Skeletal muscle cell (primary cell): ENCODE measurements at places on chromosomes 2 and 18.

- DNase-seq, result peak; percentile 71
Observed at GRCh38 chr2:45930396-45930792, 278.9 kb downstream of the PRKCE start.

DNA sequence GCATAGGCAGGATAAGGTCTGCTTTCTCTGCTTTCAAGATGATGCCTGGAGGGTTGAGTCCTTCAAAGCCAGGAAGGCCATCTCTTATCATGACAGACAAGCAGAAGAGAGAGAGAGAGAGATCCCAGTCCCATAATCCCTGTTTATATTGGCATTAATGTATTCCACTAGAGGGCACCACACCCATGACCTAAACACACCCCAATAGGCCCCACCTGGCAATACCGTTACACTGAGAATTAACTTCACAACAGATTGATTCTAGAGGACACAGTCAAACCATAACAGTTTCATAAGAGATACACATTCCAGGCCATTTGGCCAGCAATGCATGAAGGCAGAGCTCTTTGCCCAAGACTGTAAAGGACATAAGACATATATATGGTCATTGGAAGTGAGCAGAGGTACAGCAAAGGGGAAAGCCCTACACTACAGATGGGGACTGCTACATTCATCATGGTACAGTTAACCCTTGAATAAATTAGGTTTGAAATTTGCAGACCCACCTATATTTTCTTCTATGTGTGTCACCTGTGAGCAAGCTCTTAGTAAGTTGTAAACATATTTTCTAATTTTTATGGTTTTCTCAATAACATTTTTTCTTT, 1516.1 kb downstream of the RPIA start:
- no peak for DNase-seq

DNA sequence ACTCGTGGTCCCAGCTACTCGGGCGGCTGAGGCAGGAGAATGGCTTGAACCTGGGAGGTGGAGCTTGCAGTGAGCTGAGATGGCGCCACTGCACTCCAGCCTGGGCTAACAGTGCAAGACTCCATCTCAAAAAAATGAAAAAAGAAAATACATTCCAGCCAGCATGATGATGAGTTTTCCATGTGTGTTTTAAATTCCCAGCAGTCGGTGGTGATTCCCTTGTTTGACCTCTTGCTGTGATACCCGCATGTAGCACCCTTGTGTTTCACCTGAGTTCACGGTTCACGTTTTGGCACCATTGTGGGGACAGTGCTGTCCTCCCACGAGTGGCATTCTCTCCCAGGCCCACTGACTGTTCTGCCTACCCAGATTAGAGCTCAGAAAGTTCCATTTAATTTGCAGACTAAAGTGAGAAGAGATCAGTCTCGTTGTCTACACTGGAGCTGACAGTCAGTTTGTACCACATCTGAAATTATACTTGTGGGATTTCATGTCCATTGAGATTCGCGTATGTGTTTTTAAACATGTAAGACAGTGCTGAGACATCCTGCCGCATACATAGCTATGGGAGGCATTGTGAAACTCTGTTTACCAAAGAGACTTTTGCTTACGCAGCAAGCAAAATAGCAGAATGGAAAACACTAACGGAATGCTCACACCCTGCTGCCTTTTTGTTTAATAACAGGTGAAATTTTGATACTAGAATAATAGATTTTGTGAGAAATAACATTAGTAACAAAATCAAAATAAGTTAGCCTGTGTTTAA, 157.1 kb downstream of the GBX2 start:
- peak; percentile 7 for DNase-seq

DNA sequence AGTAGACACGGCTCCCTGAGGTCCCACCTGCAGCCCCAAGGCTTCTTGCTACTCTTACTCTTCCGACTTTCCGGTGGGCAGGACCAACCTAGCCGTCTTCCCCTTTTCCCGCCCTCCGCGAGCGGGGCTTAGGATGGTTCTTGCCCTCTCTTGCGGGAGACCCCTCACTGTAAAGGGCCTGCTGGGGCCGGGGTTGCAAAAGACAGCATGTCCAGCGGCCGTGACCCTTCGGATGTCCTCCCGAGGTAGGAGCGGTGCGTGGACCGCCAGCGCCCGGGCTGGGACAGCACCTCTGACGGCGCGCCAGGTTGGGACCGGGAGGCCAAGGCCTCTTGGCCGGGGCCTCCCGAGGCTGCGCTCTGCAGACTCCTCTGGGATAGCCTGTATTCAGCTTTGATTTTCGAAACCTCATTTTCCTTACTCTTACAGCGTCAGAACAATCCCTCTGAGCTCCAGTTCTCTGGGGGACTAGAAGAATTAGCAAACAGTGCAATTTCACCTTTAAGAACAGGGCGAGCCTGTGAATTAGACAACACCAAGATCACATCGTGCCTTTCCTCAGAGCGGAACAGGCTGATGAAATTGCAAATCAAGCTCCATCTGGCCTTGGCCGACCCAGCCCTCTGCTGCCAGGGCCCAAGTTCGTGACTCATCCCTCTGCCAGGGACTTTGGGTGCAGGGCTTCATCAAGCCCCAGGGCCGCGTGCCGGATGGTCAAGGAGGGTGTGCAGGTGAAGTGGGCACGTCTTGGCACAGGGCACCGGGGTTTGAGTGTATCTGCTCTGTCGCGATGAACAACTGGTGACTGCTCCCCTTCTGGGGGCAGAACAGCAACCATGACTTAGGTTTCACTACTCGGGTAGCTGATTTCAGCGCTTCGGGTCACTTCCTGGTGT, 777 bp downstream of the MOCOS start:
- no peak for DNase-seq

DNA sequence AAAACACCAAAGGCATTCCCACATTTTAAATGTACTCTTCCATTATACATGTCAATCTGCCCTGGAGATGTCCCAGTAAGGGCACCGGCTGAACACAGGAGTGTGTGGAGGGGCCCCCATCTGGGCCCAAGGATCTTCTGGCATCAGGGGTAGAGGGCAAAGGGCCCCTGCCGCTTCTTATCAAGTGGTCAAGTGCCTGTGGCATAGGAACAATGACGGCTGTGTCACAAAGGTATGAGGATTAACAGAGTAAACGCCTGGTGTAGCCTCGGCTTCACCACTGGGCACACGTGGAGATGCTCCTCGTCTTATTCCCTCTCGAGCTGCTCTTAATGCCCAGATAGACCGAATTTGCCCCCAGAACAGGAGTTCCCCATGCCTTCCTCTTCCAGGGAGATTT, 169.7 kb upstream of the GLI2 start:
- DNase-seq, result no peak

DNA sequence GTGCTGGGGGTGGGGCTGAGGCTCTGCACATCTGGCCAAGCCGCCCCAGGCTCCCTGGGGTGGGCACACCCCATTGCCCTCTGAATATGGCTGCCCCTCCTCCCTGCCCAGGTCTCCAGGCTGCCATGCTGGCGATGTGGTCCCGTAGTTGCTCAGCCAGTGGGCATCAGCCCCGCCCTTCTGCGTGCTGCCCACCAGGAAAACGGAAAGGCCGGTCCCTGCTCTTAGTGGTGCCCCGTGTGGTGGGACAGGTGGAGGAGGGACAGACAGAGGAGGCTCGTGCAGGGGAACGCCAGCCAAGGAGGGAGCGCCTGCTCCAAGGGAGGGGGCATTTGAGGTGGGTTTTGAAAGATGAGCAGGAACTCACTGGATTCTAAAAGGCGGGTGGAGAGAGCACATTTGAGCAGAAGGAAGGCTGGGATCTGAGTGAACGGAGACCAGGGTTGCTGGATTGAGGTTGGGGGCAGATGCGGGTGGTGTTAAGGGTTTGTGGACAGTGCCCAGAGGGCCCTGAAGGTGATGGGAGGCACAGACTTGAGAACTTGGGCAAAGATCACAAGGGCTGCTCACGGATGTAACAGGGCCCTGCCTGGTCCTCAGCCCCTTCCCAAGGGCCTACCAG, 6.7 kb upstream of the B3GNT7 start:
- no peak for DNase-seq
